ENCODE measurements at places on chromosomes 1 and 21.

- DNase-seq = no peak
Measured at GRCh38 chr1:171207377-171207776, 22.3 kb downstream of the FMO2 start.

- DNase-seq = no peak
Measured at GRCh38 chr1:29532285-29532684, 296.0 kb downstream of the PTPRU start.

DNA sequence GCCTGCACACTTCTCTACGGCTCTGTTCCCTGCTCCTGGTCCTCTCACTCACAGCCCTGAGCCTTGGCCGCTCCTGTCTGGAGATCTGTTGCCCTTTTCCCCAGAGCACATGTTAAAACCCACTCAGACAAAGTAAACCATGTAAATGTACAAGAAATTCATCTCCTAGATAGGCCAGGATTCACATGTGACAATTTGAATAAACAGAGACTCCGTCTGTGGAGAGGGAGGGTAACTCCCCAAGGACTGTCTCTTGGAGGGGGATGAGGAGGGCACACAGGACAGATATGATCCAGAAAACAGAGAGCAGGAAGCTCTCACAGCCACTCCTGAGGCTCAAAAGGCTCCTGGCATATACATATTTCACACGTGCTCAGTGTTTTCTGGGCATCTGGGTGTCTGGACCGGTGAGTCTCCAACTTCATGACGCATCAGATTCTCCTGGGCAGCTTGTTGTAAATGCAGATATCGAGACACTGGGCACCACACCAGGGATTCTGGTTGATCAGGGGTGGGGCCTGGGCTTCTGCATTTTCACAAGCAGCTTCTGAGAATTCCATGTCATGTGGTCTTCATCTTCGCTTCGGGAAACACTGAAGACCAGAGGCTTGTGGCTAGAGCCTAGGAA, 6.4 kb upstream of the KAZN start:
- DNase-seq = no peak

DNA sequence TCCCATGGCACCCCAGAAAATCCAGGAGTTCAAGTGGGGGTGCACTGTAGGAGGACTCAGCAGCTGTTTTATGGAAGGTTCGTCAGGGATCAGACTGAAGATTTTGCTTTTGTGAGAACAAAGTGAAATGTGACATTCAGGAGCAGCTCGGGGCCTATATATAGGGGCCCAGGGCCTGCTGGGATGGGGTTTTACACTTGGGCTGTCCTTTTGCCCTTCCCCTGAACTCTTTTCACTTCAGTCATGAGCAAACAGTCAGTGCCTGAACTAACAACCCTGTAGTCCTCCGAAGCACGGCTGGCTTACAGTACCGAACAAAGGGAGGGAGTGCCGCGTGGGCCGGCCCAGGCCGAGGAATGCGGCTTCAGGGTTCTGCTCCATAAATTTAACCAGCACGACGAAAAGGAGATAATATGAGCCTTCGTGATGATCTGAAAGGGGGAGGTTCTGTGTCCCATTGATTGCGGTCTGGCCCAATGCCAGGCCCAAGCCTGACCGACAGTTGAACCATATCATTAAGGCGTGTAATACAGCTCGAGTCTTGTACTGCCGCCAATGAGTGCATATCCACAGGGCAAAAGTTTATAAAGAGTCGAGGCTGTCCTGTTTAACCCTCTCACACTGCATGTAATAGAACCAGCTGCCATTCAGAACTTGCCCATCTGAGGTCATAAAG, 139.9 kb downstream of the DHRS3 start:
- peak; percentile 94 for DNase-seq

DNA sequence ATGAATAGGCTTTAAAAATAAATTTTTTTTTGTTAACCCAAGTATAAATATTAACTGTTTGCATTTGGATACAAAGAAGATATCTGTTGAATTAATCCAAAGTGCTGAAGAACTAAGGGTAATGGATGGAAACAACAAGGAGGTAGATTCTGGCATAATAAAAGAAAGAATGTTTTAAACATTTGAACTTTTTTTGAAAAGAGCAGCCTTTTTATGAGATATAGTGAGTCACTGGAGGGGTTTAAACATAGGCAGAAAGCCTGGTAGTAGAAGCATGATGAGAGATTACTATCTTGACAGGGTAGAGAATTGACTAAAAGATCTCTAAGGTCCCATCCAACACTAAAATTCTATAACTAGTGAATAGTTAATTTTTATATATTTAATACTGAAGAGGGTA, 2.7 kb downstream of the MIER1 start:
- no peak for DNase-seq

- no peak for DNase-seq
Measured at GRCh38 chr1:5971471-5972197, 20.6 kb downstream of the NPHP4 start.

DNA sequence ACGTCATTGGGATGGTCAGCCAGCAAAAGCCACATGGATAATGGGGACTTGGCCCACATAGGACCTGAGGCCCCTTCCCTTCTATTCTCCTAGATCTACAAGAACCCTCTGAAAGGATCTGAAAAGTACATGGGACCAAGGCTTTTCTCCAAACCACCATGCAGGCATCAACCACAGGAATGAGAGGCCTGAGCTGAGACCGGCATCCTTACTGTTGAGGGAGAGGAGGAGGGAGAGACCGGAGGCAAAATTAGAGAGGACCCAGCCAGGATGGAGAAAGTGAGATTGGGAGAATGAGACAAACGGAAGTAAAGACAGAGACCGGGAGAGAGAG, 281.7 kb downstream of the RRAGC start:
- no peak for DNase-seq

DNA sequence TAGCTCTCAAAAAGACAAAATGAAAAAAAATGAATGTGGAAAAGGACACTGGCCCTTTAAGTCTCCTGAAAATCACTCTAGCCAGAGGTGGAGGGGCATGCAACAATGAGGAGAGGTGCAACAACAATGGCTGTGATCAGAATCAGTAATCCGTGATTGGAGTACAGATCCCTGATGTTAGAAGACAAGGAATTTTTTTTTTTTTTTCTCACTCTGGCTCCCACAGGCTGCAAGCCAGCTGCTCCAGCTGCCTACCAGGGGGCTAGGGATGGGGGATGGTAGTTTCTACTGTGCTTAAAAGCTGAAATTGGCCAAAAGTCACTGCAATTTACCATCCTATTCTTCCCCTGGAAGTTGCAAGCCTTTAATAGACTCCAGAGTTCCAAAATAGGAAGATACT, 54.5 kb downstream of the STYXL2 start:
- no peak for DNase-seq

- no peak for DNase-seq
Measured at GRCh38 chr1:85611856-85612255, 31.3 kb downstream of the CCN1 start.

DNA sequence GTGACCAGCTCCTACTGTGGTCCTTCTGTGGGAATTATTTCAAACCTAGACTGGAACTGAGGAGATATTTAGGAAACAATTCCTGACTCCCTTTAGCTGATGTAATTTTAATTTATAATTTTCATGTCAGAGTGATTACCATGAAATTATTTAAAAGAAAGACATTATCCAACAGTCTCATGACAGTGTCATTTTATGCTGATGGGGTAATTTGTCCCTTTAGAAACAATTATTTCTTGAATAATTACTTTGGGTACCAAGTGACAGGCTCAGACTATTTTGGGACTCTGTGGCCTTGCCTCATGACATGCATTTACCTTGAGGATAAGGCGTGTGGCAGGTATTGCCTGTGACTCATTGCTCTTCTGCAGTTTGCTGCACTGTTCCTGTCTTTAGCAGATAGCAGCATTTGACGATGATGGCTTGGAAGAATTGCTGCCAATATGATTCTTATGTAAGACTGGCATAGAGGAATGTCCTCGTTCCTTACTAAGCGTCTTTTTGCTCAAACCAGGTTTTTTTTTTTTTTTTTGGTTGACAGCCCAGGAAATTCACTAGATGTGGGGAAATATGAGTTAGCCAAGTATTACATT, 206.0 kb upstream of the HMCN1 start:
- DNase-seq = no peak

- no peak for DNase-seq
Measured at GRCh38 chr21:30579346-30579745, 10.9 kb downstream of the KRTAP22-2 start.

GRCh38 chr1:17437580-17438317, 1.7 kb downstream of the RCC2 start:
- peak; percentile 50 for DNase-seq

DNA sequence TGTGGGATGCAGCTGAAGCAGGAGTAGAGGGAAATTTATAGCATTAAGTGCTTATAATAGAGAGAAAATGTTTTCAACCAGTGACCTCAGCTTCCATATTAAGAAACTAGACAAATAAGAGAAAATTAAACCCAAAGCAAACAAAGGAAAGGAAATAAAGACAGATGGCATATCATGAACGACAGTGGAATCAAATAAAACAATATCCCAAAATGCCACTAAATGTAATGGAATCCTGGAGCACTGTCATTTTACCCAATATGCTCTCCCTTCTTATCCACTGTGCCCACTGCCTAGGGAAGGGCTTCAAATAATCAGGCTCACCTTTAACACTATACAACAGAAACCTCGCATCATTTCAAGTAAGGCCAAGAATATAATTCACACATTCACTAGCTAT, 12.4 kb upstream of the CCN1 start:
- no peak for DNase-seq

DNA sequence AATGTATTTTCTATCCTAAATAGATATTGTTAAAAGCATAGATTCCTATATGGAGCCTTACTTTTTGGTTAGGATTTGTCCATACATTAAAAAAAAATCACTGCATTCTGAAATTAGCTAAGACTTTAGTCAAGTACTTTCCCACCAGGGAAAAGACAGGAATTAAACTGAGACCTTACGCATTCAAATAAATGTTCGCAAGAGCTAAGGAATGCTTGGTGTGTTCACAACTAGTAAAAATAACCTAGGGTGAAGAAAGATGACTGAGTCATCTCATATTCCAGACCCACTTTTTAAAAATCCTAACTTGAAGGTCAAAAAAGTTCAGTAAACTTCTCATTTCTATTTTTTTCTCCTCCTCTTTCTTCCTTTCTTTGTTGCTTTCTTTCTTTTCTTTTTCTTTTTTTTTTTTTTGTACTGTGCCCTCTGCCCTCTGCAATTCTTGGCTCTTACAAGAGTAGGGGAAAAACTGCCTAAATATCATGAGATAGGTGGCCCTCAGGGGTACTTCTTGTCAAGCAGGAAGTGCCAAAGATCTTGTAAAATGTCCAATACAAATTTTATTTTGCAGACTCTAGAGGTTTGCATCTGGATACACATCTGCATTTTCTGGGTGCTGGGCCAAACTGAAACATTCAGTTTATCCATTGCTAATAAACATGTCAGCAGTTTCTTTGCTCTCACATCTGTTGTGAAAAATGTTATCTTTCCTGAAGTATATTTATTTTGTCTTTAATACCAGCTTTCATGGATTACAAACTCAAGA, 121.4 kb upstream of the GORAB start:
- DNase-seq = no peak

All from LoVo (cell line).